ENCODE measurements at places on chromosomes 2 and 18. TPM values are rescaled to one million over a fixed set of nuclear protein-coding genes. Genes with fewer than 3 reads are reported as not detected.

Gene TEX44
- not detected for total RNA-seq

Gene GATA6
- 88.7 TPM for total RNA-seq

Gene ZBTB7C
- total RNA-seq = 1.8 TPM

Gene UPP2
- not detected for total RNA-seq

Gene LIPG
- 0.51 TPM for total RNA-seq

Gene SPATA3
- not detected for total RNA-seq

Gene PRKAG3
- 0.19 TPM for total RNA-seq

Gene CFAP65
- not detected for total RNA-seq

Gene SLC9A4
- total RNA-seq = not detected

Gene ZNF396
- 0.94 TPM for total RNA-seq

Gene CGREF1
- total RNA-seq = 4.5 TPM

Gene ABCB11
- 0.12 TPM for total RNA-seq

Gene C2orf78
- total RNA-seq = not detected

Gene SCYGR8
- not detected for total RNA-seq

Gene HOXD13
- total RNA-seq = not detected

Gene RNF144A
- 8.2 TPM for total RNA-seq

Gene NTSR2
- total RNA-seq = not detected

Gene TMEFF2
- total RNA-seq = not detected

Gene KCNF1
- total RNA-seq = 0.94 TPM

Gene CHRNG
- total RNA-seq = not detected

Gene HJURP
- 0.16 TPM for total RNA-seq

Gene CNNM3
- total RNA-seq = 7.9 TPM

Gene BCL2
- 8.0 TPM for total RNA-seq

Gene PARD6G
- total RNA-seq = 2.8 TPM

Gene LOXL3
- total RNA-seq = 3.9 TPM

Gene TCF23
- total RNA-seq = not detected

Gene TNS1
- total RNA-seq = 720 TPM

Gene SLC5A7
- total RNA-seq = not detected

Gene BCL11A
- 3.3 TPM for total RNA-seq

Gene SALL3
- 1.5 TPM for total RNA-seq

Gene CRYBA2
- total RNA-seq = not detected

Gene MAP3K19
- total RNA-seq = not detected

Gene WIPF1
- total RNA-seq = 17.5 TPM

Gene TMEM200C
- 0.26 TPM for total RNA-seq

Gene TXNDC2
- not detected for total RNA-seq

Gene CCDC142
- 13.6 TPM for total RNA-seq

All from right atrium auricular region (tissue), 2 donors.